ENCODE measurements at places on chromosomes 3 and 15. TPM values are rescaled to one million over a fixed set of nuclear protein-coding genes. Genes with fewer than 3 reads are reported as not detected.

Gene C3orf80
- total RNA-seq = 0.07 TPM

Gene MEX3B
- 2.3 TPM for total RNA-seq

Gene FOXL2
- 1.1 TPM for total RNA-seq

Gene A4GNT
- not detected for total RNA-seq

Gene EIF1B
- total RNA-seq = 20.2 TPM

Gene GPR27
- 1.6 TPM for total RNA-seq

Gene GAP43
- total RNA-seq = not detected

Gene CHSY1
- total RNA-seq = 27.7 TPM

Gene SHF
- 0.34 TPM for total RNA-seq

Gene RETNLB
- total RNA-seq = not detected

Gene PAQR5
- 0.68 TPM for total RNA-seq

Gene CCR9
- not detected for total RNA-seq

Gene LDHAL6B
- not detected for total RNA-seq

Gene GABRR3
- total RNA-seq = not detected

Gene SELENOT
- 162 TPM for total RNA-seq

Gene UTS2B
- total RNA-seq = not detected

Gene MKRN2OS
- total RNA-seq = 1.6 TPM

Gene HGD
- 0.28 TPM for total RNA-seq

Gene IL16
- total RNA-seq = 0.07 TPM

Gene REC114
- total RNA-seq = not detected

Gene IL17RD
- 7.7 TPM for total RNA-seq

Gene CASR
- total RNA-seq = not detected

Gene UCN2
- total RNA-seq = 2.4 TPM

Gene CYP11A1
- total RNA-seq = 0.07 TPM

Gene COL7A1
- 420 TPM for total RNA-seq

Gene SEMA3G
- total RNA-seq = 0.34 TPM

Gene WDR93
- total RNA-seq = not detected

Gene HERC2
- total RNA-seq = 38.3 TPM

Gene LSAMP
- total RNA-seq = not detected

Gene ACP3
- total RNA-seq = 5.0 TPM

Gene EAF1
- total RNA-seq = 37.5 TPM

Gene HYAL1
- 5.8 TPM for total RNA-seq

Gene GOLGA6D
- total RNA-seq = under 0.01 TPM

Gene RTP3
- not detected for total RNA-seq

Gene POLQ
- total RNA-seq = 1.0 TPM

Gene RBPMS2
- not detected for total RNA-seq

Gene PTX3
- total RNA-seq = 7.5 TPM

Data from nasal cavity respiratory epithelium epithelial cell of viscerocranial mucosa (primary cell).